ENCODE measurements at places on chromosomes 2 and 18. TPM values are rescaled to one million over a fixed set of nuclear protein-coding genes. Genes with fewer than 3 reads are reported as not detected.
A peak's percentile ranks its signal among the peaks of the same experiment; 100 is the strongest.

Gene HS1BP3
- polyA plus RNA-seq: 4.3 TPM

Gene RSAD2
- 0.24 TPM for polyA plus RNA-seq

Gene SPOPL
- polyA plus RNA-seq: 2.5 TPM

Gene GALNT1
- polyA plus RNA-seq: 9.4 TPM

- peak overlapping the region; percentile 45 for H3K4me3 ChIP-seq
- no peaks in the 10 kb centered on the region for H3K27me3 ChIP-seq
- H3K4me1 ChIP-seq: peaks cover 34% of the 10 kb centered on the region
- H3K36me3 ChIP-seq: peaks cover 8% of the 10 kb centered on the region
- no peak for DNase-seq
Observed at GRCh38 chr2:230721712-230722111, 9.1 kb downstream of the CAB39 start.

- peaks cover 2% of the 10 kb centered on the region for H3K27me3 ChIP-seq
- no peaks in the 10 kb centered on the region for H3K4me1 ChIP-seq
- no peak overlapping the region for H3K27ac ChIP-seq
- H3K4me3 ChIP-seq: no peak overlapping the region
- no peak for DNase-seq
- no peaks in the 10 kb centered on the region for H3K36me3 ChIP-seq
Observed at GRCh38 chr18:25282896-25283703, 68.9 kb downstream of the ZNF521 start.

GRCh38 chr18:80171054-80171872, 62.2 kb downstream of the ADNP2 start:
- H3K36me3 ChIP-seq: no peaks in the 10 kb centered on the region
- no peaks in the 10 kb centered on the region for H3K27me3 ChIP-seq
- DNase-seq: no peak
- H3K4me3 ChIP-seq: no peak overlapping the region
- no peak overlapping the region for H3K27ac ChIP-seq

- DNase-seq: no peak
- peaks cover 3% of the 10 kb centered on the region for H3K27me3 ChIP-seq
Observed at GRCh38 chr2:37370666-37371065, 26.2 kb downstream of the QPCT start.

GRCh38 chr18:76844742-76845477, 22.6 kb downstream of the ZNF236 start:
- H3K4me3 ChIP-seq: no peak overlapping the region
- no peaks in the 10 kb centered on the region for H3K4me1 ChIP-seq
- no peak overlapping the region for H3K27ac ChIP-seq
- H3K36me3 ChIP-seq: no peaks in the 10 kb centered on the region

- H3K4me1 ChIP-seq: no peaks in the 10 kb centered on the region
- H3K4me3 ChIP-seq: no peak overlapping the region
- H3K36me3 ChIP-seq: no peaks in the 10 kb centered on the region
- no peaks in the 10 kb centered on the region for H3K27me3 ChIP-seq
Observed at GRCh38 chr2:5727235-5727634, 35.1 kb downstream of the SOX11 start.

DNA sequence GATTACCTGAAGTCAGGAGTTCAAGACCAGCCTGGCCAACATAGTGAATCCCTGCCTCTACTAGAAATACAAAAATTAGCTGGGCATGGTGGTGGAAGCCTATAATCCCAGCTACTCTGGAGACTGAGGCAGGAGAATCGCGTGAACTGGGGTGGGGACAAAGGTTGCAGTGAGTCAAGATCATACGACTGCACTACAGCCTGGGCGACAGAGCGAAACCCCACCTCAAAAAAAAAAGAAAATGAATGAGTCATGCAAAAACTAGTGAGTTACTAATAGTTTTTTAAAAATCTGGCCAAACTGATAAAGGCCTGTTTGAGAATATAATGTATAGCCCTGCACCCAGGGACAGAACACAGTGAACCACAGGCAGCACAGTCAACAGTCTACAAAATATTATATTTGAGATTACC, 17.5 kb downstream of the AFG3L2 start:
- no peak for DNase-seq
- H3K27me3 ChIP-seq: no peaks in the 10 kb centered on the region
- H3K36me3 ChIP-seq: peaks cover 28% of the 10 kb centered on the region
- H3K4me3 ChIP-seq: no peak overlapping the region

GRCh38 chr18:56402872-56403516, 235.4 kb downstream of the TXNL1 start:
- no peak overlapping the region for H3K4me3 ChIP-seq
- no peaks in the 10 kb centered on the region for H3K36me3 ChIP-seq
- no peak for DNase-seq
- H3K4me1 ChIP-seq: no peaks in the 10 kb centered on the region

- no peak overlapping the region for H3K27ac ChIP-seq
- no peak for DNase-seq
- no peaks in the 10 kb centered on the region for H3K27me3 ChIP-seq
- no peak overlapping the region for H3K4me3 ChIP-seq
- H3K36me3 ChIP-seq: no peaks in the 10 kb centered on the region
- H3K4me1 ChIP-seq: peaks cover 3% of the 10 kb centered on the region
Observed at GRCh38 chr2:217788669-217789002, 214.2 kb downstream of the TNS1 start.

Data from GM12878 (cell line).